ENCODE measurements at places on chromosomes 16 and 17.

DNA sequence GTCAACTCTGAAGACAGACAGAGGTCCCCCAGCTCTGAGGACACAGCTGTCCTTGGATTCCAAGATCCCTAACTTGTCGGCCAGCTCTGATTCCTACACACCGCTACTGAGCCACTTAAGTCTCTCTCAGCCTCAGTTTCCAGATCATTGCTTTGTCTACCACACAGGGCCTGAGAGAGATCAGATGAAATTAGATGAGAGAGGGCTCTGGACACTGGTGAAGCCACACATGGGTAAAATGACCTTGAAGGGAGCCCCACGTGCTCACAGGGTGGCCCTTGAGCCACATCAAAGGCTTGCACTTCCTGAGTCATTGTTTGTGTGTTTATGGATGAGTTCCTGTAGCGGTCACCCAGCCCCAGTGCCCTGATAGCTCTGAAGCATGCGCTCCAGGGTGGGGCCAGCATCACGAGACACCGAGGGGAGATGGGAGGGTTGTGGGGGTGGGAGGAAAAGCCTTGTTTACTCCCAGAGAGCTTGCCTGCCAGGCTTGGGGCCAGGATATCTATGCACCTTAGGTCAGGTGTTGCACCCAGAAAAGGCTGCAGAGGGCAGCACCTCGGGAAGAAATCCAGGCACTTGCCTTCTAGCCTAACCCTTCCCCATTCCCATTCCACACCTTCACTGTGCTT is 32.7 kb upstream of the SLC6A2 start:
- no peak for DNase-seq

DNA sequence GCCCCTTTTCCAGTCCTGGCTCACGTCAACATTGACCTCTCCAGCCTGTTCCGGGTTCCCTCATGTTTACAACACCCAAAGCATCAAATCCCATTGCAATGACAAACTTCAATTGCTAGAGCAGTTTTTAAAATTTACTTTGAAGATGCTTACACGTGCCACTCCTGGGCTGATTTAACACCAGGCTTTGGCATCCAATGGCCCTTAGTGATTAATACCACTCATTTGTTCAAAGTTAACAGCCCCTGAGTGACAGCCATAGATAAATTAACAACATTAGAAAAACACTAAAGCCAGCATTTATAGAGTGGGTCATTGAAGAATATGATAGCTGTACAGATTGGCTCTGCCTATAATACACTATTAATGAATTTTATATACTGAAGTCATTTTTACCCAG is 135.1 kb downstream of the PMP22 start:
- DNase-seq = no peak

GRCh38 chr17:39952680-39953470 is 9.9 kb upstream of the GSDMA start:
- peak; percentile 98 for DNase-seq

- no peak for DNase-seq
Observed at GRCh38 chr16:7318686-7319085, 14.0 kb upstream of the RBFOX1 start.

DNA sequence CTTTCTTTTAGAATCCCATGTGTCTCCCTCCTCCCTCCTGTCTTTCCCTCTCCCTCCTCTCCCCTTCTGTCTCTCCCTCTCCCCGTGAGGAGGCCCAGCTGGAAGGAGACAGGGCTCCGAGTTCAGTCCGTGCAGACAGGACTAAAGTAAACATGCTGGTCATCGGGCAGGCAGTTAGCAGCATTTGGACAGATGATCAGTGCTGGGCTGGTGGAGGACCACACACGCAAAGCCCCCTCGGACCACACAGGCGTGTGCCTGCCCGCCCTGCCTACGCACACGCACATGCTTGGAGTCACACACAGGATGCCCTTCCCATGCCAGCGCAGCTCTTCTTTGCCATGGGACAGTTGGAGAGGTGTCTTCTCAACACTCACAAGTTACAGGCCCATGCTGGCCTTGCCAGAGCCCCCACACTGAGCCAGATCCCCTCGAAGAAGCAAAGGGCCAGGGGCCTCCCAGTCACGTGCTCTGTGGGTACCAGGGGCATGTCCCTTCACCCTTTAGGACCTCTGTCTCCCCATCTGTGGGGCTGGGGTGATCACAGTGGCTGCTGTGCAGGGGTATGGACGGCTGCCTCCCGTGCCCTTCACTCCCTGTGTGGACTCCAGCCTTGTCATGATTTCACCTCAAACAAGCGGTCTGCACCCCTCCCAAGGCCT is 215.7 kb upstream of the FOXF1 start:
- DNase-seq = no peak

GRCh38 chr16:67444259-67445125 is 13.6 kb downstream of the HSD11B2 start:
- no peak for DNase-seq

DNA sequence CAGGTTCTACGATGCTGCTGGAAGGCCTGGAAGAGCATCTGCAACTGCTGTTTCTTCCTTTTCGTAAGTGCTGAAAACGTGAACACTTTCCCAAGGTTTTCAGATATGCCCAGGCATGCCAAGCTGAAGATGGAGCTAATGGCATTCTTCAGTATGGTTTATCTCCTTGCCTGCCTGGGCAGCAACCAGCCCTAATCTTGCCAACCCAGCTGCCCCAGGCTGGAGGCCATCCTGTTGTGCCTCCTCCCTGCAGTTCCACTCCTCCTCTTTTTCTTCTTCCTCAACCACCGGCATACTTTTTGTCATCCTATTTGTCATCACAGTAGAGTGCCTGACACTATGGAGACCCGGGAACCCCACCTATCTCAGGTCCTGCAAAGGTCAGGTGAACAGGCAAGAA is 1849.3 kb downstream of the TP53TG3F start:
- DNase-seq = no peak

- no peak for DNase-seq
Observed at GRCh38 chr16:8561496-8561895, 28.8 kb downstream of the TMEM114 start.

GRCh38 chr17:38881600-38882191 is 11.8 kb downstream of the LASP1 start:
- DNase-seq = peak; percentile 69

DNA sequence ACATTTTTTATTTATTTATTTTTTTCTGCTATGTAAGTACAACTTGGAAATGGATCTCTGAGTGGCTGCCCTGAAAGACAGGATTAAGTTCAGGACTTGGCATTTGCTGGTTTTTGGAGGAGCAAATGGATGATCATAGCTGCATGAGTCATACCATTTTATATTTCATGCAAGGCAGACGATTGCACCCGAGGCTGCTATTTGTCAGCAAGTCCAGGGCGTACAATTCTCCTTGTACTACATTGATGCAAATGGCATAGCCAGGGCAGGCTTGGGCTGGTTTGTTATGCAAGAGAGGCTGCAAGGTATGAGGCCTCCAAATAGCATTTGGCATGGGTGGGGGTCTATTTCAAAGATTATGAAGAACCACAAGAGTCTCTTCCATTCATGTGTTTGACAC is 81.2 kb upstream of the CACNG3 start:
- no peak for DNase-seq

DNA sequence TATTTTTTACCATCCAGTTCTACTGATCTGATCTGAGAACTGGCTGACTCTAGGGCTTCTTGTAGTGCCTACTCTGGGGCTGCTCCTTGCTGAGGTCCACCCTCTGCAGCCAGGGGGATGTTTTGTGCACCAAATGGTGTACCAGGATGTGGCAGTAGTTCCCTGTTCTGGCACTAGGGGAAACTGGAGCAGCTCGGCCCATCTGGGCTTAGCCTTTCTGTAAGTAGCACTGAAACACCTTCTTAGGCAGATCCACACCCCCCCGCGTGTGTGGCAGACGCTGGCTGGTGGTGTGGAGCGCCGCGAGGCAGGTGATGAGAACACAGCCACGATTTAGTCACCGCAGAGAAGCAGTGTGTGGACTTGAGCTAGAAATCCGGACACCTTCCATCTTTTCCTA is 17.0 kb downstream of the DUSP14 start:
- DNase-seq = peak; percentile 48

- no peak for DNase-seq
Observed at GRCh38 chr16:49466529-49466831, 92.9 kb downstream of the C16orf78 start.

DNA sequence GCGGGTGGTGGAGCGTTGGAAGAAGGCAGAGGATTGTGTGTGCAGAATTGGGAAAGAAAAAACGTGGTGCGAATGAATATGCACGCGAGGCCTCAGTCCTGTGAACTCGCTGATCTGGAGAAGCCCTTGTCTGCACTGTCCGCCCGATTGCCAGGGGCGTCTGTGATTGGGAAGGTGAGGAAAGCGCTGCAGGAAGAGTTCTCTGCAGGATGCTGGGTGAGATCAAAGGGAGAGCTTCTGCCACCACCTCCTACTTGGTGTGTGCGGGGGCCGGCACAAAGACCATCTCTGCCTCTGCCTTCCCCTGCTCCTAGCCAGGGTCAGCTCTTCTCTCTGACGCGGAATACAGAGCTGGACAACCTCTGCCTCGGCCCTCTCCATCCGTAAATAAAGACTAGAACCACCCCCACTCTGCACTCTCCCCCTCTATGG is 841 bp upstream of the RAB5C start:
- DNase-seq = no peak

DNA sequence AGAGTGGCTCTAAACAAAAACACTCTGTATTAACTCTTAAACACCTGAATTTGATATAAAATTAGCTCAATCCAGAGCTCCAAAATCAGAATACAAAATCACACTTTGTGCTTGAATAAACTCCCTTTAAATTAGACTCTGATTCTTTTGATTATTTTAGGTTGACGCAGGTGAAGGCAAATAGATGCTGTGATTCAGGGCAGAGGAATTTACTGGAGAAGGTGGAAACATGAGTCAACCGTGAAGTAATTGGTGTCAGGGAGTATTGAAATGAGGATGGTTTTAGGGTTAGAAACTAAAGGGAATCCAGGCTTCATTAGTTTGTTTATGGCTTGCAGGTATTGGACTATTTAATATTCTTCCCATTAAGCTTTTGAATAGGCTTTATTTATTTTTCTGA is 37.1 kb upstream of the TEKT1 start:
- no peak for DNase-seq

DNA sequence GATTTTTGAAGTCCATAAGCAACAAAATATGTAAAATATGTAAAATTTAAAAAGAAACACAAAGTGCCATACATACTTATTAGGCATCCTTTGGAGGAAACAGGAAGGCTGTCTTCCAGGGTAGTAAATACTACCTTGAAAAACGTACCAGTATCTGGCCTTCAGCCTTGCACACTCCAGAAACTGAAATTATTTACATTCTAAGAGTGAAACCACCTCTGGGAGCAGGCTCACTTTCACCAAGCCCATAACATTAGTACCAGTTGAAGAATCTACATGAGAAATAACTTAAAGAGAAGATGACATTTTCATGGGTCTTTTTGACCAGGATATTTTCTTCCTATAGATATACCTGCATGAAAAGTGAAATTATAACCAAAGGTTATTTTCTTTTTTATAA is 6.4 kb downstream of the KRTAP9-1 start:
- DNase-seq = no peak

DNA sequence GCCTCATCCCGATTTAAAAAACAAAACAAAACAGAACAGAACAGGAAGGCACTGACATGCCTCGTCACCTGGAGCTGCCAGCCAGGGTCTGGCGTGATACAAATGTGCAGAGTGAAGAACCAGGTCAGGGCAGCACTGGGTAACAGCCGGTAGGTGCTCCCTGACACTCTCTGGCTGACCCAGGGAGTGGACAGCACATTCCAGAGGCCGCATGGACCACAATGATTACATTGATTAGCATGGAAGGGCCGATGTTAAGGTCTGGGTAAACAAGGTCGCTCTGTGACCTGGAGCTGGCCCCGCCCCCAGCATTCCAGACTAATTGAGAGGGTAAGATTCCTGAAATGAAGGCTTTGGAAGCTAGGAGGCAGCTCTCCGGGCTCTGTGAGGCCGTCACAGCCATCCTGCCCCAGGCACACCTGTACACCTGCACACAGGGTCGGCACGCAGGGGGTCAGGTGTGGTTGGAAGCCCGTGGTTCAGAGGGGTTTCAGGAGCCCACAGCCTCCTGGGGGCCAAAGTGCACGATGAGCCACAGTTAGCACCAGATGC is 21.4 kb downstream of the PIEZO1 start:
- no peak for DNase-seq

- DNase-seq = no peak
Observed at GRCh38 chr17:11300738-11301137, 59.7 kb downstream of the SHISA6 start.

GRCh38 chr16:53509906-53510703 is 7.1 kb upstream of the AKTIP start:
- peak; percentile 60 for DNase-seq

GRCh38 chr17:15106540-15106939 is 158.6 kb downstream of the PMP22 start:
- DNase-seq = no peak

- DNase-seq = no peak
Observed at GRCh38 chr17:40791787-40792436, 7.8 kb downstream of the KRT28 start.

DNA sequence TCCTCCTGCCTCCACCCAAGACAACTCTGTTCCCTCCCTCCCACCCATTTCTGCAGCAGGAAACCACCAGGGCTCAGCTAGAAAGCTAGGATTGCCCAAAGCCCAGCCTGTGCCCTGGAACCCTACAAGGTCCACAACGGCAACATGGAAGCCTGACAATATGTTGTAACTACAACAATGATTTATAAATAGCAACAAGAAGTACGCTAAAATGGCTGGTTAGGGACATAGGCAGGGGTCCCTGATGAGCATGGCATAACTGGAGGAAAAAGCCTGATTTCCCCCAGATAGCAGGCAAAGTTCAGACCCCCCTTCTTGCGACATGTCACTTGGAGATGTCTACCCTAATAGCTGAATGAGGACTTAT is 6.6 kb downstream of the ST3GAL2 start:
- DNase-seq = no peak

- DNase-seq = no peak
Observed at GRCh38 chr16:74320707-74321106, 24.1 kb downstream of the PSMD7 start.

GRCh38 chr16:19127205-19127604 is 13.4 kb downstream of the ITPRIPL2 start:
- DNase-seq = peak; percentile 53

GRCh38 chr17:72416054-72416675 is 295.3 kb downstream of the SOX9 start:
- DNase-seq = no peak

DNA sequence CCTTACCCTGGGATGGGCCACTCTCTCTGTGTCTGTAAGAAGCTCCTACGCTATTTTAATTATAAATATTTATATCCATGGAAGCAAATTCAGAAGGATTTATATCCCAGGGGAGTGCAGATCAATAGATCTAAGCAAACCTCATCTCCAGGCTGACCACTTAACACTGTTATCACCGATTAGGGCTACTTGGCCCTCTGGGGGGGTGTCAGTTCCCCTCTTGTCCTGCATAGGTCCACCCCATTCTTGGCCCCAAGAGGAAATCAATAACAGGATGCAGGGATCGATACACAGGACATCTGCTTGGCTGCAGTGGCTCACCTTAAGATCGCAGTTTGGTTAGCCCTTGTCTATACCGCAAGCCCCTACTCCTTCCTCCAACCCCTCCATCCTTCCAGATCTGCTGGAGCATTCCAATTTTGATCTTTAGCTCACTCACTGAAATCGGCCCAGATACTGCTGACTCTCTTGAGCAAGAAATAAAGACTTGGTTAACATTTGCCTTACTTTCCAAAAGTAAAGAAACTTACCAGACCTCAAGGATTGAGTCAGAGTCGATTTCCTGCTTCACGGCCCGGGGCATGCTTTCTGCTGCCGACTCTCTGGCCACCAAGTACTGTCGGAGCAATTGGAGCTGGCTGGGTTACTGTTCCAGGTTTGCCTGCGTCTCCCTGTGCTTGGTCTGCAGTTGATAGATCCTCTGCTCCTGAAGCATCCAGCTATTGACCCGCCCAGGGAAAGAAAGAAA is 112.3 kb upstream of the PMFBP1 start:
- DNase-seq = no peak

- DNase-seq = peak; percentile 44
Observed at GRCh38 chr16:12646490-12647274, 157.0 kb downstream of the CPPED1 start.

All from activated CD4-positive, alpha-beta memory T cell treated with anti-CD3 and anti-CD28 coated beads for 36 hours (primary cell).